ENCODE measurements at places on chromosomes 6 and 20. TPM values are rescaled to one million over a fixed set of nuclear protein-coding genes. Genes with fewer than 3 reads are reported as not detected.
A peak's percentile ranks its signal among the peaks of the same experiment; 100 is the strongest.

DEFB132 gene
- total RNA-seq, result not detected

DNA sequence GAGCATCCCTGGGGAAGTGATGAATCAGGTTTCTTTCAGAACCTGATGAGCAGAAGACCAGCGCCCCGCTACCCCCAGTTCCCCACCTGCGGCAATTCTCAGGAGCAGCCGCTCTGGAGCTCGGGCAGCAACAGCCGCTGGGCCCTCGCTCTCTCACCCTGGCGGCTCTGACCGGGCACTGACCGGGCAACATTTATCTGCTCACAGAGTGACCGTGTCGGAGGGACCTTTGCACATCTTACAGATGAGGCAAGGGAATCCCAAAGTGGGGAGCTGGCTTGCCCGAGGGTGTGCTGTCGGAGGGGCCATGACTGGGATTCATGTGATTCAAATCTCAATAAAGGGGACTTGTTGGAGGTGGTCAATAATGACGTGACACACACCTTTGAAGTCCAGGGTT is 26.2 kb upstream of the KCNK16 start:
- DNase-seq, result no peak

DNA sequence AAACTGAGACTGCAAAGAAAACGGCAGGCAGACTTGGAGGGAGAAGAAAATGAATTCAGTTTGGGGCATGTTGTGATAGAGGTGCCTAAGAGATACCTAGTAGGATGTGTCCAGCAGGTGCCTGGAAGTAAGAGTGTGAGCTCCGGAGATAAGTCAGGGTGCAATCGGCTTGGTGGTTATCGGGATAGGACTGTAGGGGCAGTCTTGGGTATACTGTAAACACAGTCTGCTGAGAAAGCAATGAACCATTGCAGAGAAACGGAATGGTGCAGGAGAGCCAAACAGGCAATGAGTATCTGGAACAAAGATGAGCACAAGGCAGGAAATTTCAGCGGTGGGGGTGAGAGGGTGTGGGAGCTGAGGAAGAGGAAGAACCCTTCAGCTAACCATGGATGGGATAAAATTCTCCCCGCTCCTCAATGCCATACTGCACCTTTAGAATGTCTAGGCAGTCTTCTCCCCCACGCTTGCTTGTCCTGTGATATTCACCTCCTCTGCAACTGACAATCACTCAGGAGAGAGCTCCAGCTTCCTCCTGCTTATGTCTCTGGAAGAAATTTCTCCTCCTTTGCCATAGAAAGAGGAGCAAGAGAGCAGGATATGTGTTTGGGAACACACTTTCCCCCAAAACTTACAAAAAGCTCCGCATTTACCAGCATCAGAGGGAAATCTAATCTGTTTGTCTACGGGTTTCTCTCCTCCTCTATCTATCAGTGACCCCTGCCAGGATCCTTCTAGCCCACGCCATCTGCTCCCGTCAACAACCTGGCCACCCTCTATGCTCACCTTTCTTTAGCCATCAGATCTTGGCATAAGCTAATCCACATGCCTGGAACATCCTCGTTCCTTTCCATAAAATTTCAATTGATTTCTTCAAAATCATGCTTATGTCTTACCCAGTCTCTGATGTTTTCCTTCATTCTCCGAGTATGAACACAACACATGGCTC is 381.7 kb upstream of the JARID2 start:
- DNase-seq, result peak; percentile 62

TNF gene
- total RNA-seq, result not detected

Measured in GM23338 (cell line).